ENCODE measurements at places on chromosomes 5 and 9.

DNA sequence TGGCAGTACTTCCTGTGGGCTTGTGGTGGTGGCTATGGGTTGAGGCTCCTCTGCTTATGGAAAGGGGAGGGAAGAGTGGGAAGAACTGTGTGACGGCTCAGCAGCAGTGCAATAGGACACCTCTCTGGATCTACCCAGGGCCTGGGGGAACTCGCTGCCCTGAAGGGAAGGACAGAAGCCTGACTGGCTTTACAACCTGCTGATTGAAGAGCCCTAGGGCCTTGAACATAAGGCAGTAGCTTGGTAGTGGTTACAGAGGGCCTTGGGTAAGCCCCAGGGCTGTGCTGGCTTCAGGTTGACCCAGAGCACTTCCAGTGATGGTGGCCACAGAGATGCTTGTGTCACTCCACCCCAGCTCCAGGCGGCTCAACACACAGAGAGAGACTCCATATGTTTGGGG lies 5.5 kb downstream of the CCIN start:
- no peak for DNase-seq

DNA sequence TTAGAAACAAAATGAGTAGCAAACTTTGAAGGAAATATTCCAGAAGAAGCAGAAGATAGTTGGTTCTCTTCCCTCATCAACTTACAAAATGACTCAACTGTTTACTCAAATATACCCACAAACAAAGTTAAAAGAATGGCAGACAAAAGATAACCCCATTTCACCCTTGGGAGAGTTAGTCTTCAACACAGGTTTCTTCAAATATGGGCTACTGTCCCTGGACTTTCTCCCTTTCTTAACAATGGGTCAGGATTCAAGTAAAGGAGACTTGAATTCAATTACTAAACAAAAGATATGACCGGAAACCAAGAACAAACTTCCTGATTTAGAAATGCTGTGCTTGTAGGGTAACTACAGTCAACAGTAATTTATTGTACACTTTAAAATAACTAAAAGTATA lies 14.2 kb downstream of the RFX3 start:
- no peak for DNase-seq

- DNase-seq: no peak
These were observed 51.8 kb downstream of the POU4F3 start for GRCh38 chr5:146390469-146390868.

DNA sequence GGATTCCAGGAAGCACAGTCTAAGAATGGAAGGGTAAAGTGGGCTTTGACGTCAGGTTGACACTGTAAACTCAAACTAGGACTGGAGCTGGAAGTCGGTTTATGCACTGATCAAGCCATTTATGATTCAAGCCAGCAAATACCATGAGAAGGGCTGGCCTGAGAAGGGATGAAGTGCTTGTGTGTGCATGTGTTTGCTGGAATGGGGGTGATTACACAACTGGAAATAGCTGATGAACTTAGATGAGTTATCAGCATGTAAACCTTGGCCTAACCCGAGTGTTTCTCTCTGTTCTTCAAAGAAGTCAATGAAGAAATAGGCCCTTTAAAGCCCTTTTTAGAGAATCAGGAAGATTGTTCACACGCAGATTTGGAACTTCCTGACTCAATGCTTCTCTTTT lies 287.6 kb downstream of the RFX3 start:
- DNase-seq: no peak

- no peak for DNase-seq
These were observed 7.2 kb upstream of the RNU6ATAC start for GRCh38 chr9:134171316-134172197.

DNA sequence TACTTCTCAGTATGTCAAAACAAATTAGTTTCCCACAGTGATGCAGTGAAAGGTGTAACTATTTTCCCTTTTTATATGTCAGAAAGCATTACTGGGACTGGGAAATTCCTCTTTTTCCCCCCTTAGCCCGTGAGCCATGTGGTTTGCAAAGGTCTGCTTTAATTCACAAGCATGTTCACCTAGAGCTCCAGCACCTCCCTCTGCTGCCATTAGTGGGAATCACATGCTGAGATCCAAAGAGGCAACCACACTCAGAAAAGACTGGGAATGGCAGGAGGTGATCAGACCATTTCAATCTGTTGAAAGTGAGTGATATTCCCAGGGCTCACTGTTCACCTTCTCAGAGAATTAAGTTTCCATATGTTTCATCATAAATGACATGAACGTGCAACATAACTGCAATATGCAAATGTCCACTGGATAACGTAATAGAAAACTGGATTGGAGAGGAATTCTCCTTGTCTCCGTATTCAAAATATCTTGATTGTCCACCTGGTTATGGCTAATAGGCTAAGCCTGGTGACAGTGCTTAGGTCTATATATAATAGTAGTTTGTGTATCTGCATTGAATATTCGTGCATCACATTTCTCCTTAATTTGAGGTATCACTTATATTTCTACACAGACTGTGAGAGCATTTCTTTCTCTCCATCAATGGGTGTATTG lies 703.5 kb upstream of the WWC1 start:
- DNase-seq: no peak

DNA sequence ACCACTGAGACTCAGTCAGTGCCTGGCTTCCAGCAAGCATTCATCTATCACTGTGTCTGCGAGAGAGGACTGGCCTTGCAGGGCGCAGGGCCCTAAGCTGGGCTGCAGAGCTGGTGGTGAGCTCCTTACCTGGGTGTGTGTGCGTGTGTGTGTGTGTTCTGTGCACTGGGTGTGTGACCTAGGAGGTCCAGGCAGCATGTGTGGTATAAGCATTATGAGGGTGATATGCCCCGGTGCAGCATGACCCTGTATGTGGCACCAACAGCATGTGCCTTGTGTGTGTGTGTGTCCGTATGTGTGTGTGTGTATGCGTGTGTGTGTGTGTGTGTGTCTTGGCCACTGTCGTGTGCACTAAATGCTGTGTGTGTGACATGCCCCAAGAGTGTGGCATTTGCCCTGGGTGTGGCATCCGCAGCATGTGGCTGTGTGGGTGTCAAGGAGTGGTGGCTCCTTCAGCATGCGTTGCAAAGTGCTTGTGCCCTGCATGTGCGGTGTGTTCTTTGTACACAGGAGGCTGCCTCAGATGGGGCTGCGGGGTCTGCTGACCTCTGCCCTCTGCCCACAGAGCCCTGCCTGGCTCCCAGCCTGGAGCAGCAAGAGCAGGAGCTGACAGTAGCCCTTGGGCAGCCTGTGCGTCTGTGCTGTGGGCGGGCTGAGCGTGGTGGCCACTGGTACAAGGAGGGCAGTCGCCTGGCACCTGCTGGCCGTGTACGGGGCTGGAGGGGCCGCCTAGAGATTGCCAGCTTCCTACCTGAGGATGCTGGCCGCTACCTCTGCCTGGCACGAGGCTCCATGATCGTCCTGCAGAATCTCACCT lies 3.3 kb downstream of the FGFR4 start:
- no peak for DNase-seq

GRCh38 chr5:126826619-126827215 lies 49.8 kb downstream of the LMNB1 start:
- no peak for DNase-seq

GRCh38 chr9:27117489-27118135 lies 8.6 kb downstream of the TEK start:
- DNase-seq: no peak

DNA sequence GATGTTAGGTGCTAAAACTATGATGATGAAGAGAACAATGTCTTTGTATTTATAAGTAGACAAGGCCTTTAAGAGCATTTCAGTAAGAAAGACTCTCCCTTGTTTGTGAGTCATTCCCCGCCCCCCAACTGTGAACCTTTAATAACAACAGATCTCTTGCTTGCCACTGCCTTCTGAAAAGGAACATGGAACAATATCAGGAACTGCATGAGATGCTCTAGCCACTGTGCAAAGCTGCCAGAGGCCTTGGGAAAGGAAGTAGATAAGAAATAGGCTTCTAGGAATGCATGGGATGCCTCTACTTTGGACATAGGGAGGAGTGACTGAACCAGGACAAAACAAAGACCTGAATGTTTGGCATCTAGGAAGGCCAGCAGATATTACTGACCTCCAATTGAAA lies 296.1 kb upstream of the MPDZ start:
- DNase-seq: no peak

- no peak for DNase-seq
These were observed 42.8 kb downstream of the TIMD4 start for GRCh38 chr5:156920042-156920860.

DNA sequence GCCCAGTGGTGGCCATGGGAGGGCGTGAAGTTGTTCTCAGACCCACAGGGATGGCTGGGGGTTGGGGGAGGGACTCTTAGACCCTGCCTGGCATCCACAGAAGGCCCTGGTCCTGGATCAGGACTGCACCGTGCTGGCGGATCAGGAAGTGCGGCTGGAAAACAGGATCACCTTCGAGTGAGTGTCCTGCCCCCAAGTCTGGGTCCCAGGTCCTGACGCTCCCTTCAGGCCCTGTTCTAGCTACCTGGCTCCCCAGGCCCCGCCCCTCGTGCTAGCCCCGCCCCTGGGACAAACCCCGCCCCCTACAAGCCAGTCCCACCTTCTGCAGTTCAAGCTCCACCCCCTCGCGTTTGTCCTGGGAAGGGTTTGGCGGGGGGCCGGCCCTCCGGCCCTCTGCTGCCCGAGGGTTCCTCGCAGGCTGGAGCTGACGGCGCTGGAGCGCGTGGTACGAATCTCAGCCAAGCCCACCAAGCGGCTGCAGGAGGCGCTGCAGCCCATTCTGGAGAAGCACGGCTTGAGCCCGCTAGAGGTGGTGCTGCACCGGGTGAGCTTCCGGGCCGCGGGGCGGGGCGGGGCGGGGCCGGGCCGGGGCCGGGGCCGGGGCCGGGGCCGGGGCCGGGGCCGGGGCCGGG lies 12.9 kb downstream of the RGS14 start:
- peak; percentile 38 for DNase-seq

DNA sequence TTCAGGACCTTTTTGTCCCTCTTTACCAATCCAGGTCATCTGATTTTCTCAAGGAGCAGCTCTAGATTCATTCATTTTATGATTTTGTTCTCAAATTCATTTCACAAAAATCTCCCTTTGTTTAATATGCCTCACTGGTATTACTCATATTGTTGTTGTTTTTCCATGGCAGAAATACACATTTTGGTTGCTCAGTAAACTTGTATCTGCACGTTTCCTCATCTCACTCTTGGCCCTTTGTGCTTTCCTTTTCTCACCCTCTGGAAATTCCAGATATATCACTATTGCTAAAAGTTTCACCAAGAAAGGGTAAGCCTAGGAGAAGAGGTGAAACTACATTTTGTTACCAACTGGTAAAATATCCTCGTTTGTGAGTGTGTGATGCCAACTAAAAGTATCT lies 14.8 kb downstream of the ASPN start:
- no peak for DNase-seq

DNA sequence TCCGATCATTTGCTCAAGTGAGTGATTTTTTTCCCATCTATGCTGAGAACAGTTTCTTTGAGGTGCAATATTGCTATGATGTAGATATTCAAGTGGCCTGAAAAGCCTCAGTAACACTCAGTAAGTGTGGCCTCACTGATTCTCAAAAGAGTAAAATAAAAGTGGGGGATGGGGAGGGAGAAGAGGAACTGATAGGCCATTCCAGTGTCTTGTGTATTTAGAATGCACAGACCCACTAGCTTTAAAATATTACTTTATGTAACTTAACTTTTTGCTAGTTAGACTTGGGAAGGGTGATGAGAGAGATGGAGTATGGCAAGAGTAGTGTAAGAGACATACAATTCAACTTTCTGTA lies 79.5 kb upstream of the ZNF608 start:
- no peak for DNase-seq

GRCh38 chr5:169788168-169788567 lies 151.1 kb downstream of the DOCK2 start:
- no peak for DNase-seq

- DNase-seq: no peak
These were observed 78.6 kb downstream of the AOPEP start for GRCh38 chr9:94805051-94805489.

DNA sequence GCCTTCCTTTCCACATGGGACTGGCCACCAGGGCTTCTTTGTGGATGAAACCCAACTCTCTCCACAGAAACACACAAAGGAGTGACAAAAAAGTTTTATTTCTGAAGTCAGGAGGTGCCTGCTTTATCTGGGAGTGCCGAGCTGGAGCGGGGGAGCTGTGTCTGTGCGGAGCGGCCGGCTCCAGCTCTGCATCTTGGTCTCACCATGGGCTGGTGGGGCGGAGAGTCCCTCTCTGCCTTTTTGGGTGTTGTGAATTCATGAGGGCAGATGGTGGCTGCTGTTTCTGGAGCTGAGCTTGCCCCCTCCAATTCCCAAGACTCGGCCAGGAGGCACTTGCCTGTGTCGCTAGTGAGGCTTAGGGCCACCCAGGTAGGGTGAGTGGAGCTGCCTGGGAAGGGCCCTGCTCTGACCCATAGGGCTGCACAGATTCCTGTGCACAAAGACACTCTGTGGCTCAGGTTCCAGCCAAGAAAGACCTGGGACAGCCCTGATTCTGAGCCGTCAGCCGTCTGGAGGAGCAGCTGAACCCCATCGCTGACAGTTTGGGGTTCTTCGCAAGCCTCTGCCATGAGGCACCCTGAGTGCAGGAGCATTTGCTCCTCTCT lies 1.4 kb downstream of the DBH start:
- DNase-seq: no peak

GRCh38 chr9:81776390-81776789 lies 87.0 kb upstream of the TLE1 start:
- no peak for DNase-seq

DNA sequence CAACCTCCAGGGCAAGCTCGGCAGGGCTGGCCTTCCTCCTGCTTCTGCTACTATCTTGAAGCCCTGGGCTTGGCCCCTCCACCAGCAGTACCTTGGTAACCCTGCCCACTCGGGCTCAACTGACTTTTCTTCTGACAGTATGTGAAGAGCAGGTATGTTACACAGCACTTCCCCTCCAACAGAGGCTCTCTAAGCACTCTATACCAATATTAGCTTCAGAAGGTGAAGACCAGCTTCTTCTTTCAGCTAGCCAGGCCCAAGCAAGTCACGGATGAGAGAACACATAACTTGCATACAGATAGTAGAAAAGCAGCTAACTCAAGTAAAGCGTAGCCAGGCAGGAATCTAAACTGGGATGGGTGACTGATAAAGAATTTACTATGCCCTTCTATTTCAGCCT lies 64.3 kb downstream of the FEM1C start:
- DNase-seq: no peak

DNA sequence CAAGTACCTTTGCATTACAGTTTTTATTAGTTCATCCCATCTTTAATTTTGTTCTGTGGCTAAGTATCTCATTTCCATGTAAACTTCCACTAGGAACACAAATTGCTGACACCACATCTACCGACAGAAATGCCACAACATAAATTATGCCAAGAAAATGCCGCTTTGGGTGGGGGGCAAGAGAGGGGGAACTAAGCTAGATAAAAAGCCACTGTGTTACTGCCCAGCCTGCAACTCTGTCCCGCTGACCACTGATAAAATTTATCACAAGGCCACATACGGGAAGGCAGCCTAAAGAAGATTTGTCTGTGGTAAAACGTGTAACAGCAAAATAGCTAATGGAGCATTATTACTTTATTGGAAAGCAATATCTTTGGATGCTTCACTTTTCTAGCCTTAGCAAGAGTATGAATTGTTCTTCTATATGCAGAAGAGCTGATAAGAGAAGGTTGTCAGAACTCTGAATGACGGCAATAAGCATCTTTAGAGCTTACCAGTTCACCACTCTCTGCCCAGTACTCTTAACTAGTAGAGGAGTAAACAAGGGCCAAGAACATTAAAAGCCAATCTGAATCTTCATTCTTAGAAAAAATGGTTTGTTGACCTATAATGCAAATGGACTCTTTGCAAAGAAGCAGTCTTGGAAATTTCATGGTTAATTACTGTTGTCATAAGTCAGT lies 172.2 kb upstream of the MEF2C start:
- DNase-seq: no peak

- no peak for DNase-seq
These were observed 1964.0 kb upstream of the CDH6 start for GRCh38 chr5:29229461-29229860.

- no peak for DNase-seq
These were observed 14.0 kb upstream of the HRCT1 start for GRCh38 chr9:35892051-35892450.

Data from NCI-H187 treated with DMSO at 0.1 percent for 48 hours (cell line).